Spinal cord (tissue), 10 donors: ENCODE measurements at places on chromosomes 4 and X.

- DNase-seq: no peak
These were observed 52.8 kb downstream of the SPRY1 start for GRCh38 chr4:123449362-123449761.

DNA sequence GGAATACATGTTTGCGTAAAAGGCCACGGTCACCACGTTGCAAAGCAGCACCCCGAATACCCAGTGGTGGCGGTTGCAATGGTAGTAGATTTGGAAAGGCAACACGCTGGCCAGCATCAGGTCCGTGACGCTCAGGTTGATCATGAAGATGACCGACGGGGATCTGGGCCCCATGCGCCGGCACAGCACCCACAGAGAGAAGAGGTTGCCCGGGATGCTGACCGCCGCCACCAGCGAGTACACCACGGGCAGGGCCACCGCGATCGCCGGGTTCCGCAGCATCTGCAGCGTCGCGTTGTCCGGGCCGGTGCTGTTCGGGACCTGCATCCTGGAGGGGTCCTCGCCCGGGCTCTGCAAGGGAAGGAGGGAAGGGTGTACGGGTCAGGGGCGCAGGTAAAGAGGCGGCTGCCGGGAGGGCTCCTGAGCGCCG, 13.5 kb upstream of the ASMTL start:
- DNase-seq: no peak

DNA sequence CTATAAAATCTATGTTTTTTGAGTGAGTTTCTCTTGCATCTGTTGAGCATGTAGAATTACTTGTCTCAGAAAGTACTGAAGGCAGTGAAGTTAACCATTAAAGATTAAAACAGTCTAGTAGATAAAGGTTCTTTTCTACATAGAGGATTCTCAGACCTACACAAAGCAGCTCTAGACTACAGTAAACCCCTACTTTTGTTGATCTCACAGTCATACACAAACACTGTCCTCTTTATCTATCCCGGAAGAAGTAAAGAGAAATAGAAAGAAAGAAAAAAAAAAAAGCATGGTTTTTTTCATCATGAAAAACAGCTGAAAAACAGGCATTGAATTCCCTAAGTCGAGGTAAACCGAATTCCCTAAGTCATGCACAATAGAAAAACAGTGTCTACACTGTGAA, 58.6 kb downstream of the COL25A1 start:
- no peak for DNase-seq

GRCh38 chrX:11103006-11103405, 8.1 kb upstream of the HCCS start:
- no peak for DNase-seq
